ENCODE measurements at places on chromosomes 16 and 17.

- no peak for DNase-seq
These were observed 14.4 kb downstream of the SNN start for GRCh38 chr16:11682655-11683096.

DNA sequence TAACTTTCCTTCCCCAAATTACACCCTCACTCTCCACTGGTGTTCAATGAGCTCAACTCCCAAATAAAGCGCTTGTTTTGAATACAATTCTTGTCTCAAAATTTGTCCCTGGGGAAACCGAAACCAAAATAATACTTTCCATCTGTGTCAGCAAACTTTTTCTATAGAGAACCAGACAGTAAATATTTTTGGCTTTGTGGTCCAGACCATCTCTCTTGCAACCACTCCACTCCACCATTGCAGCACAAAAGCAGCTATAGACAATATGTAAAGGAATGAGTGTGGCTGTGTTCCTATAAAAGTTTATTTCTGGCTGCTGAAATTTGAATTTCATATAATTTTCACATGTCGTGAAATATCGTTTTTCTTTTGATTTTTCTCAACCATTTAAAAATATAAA is 84.6 kb upstream of the ERCC4 start:
- DNase-seq: no peak

DNA sequence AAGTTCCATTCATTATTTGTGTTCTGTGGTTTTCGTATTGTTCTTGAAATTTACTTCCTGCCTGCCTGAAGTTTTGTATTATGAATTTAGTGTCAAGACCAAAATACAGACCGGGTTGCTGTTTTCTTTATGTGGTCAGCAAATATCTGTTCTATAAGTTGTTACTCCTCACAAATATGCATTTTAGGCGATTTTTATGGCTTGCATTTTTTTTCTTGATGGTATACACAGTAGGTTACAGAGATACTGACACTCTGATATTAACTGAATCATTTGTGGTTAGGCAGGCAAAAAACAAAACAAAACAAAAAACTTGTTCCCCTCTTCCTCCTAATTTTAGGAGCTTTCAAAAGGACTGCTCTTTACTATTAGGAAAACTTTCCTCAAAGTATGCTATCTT is 52.6 kb downstream of the BCAS3 start:
- DNase-seq: peak; percentile 2

- DNase-seq: no peak
These were observed 64.8 kb upstream of the C17orf78 start for GRCh38 chr17:37310940-37311339.

Data from Jurkat, Clone E6-1 (cell line).